Umbilical cord (tissue), 2 donors: ENCODE measurements at places on chromosomes 5 and 9.

- DNase-seq, result no peak
These were observed 104.9 kb downstream of the KLHL3 start for GRCh38 chr5:137630972-137631370.

DNA sequence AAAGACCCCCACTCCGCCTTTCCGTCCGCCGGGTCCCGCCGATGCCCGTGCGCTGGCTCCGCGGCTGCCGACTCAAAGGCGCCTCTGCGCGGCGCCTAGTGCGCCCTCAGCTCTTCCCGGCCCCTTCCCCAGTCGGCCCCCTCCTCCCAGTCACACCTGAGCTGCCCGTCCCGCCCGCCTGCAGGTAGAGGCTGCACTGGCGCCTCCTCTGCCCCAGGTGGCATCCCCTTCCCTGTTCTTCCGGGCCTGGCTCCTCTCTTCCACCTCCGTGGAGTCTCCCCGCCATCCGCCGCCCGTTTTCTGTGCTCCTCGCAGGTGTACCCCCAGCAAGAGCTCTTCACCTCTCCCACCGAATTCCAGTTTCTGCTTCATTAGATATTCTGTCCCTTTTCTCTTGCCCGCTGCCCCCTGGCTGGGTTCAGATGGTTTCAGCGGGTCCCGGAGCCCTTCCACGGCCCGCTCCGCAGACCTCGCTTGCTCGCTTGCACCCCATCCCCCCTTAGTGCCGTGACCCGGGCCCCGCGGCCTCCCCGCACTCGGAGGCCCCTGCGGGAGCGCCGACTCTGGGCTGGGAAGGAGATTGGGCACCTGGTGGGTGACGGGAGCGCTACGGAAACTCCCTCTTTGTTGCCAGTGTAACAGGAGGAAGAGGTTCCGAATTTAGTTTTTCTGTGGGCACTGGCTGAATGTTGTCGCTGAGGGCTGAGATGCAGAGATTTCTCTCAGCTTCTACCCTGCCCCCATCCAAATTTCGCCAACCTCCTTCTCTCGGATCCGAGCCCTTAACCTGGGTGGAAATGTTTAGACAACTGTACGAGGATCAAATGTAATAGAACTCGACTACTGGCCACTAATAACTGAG, 809 bp downstream of the SLC44A1 start:
- peak; percentile 55 for DNase-seq

GRCh38 chr5:37417347-37417746, 38.2 kb downstream of the WDR70 start:
- DNase-seq, result no peak

DNA sequence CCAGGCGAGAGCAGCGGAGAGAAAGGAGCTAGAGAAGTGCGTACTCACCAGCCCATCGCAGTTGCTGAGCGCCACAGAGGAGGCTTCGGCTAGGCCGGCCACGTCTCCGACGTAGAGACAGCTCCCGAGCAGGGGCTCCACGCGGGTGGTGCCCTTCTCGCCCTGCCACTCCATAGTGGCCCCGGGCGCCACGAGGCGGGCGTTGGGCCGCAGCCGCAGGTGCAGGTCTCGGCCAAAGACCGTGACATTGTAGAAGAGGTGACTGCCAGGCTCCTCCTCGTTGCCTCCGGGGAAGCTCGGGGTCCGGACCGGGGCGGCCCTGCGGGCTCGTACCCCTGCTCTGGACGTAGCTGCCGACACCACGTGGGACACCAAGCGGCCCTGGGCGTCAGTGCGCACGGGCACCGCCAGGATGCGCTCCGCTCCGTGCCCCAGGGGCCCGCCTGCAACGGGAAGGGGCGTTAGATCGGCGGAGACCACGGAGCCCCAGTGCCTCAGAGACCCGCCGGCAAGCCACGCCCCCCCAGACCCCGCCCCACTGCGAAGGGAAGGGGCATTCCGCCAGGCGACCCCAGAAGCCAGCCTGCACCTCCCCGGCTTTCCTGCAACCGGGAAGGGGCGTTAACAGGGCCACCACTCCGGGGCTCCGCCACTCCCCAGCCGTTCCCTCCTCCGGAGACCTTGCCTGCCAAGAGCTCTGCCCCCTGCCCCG, 1.4 kb downstream of the ADAMTS2 start:
- peak; percentile 46 for DNase-seq

DNA sequence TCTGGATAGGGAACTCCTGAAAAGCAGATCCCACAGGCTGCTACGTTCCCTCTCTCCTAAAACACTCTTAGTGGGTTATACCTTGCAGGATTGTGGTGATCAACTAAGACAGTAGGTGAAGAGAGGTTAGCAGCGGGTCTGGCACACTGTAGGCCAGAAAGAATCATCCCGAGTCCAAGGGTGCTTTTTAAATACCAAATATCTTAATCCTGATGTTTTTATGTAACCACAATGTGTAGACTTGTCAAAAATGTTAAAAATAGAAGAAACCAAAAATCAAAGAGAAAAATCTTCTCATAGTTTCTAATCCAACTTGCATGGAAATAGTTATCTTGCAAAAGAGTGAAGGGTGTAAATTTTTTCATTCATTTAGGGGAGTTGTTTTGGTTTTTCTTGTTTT, 52.3 kb upstream of the IFNK start:
- no peak for DNase-seq

DNA sequence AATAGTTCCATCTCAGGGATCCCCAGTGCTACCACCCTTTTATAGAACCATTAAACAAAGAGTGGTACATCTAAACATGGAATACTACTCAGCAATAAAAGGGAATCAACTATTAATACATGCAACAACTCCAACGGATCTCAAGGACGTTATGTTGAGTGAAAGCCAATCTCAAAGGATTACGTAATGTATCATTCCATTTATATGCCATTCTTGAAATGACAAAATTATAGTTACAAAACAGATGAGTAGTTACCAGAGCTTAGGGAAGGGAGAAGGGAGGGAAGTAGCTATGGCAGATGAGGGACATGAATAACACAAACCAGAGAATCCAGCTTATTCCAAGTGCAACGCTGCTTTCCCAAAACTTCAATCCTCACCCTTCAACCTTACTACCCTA, 69.5 kb downstream of the ACTL7B start:
- no peak for DNase-seq

DNA sequence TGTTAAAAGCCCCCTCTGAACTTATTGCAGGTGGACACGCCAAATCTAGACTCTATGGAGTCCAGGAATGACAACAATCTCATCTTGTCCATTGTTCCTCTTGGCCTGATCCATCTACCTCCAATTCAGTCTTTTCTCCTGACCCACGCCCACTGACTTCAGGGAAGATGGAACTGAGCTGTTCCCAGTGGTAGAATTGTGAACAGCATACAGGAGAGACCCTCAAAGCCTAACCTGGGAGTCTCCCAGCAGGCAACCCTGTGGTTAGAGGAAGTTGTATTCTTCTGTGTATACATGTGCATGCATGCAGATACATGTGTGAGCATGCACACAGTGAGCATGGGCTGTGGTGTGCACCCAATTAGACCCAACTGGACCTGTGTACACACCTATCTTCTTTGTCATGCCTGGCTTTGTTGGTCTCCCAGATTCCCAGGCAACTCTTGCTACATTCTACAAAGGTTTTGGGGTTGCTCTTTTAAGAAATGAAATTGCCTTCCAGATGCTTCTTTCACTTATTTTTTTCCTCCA, 286.0 kb downstream of the ZSWIM6 start:
- no peak for DNase-seq

DNA sequence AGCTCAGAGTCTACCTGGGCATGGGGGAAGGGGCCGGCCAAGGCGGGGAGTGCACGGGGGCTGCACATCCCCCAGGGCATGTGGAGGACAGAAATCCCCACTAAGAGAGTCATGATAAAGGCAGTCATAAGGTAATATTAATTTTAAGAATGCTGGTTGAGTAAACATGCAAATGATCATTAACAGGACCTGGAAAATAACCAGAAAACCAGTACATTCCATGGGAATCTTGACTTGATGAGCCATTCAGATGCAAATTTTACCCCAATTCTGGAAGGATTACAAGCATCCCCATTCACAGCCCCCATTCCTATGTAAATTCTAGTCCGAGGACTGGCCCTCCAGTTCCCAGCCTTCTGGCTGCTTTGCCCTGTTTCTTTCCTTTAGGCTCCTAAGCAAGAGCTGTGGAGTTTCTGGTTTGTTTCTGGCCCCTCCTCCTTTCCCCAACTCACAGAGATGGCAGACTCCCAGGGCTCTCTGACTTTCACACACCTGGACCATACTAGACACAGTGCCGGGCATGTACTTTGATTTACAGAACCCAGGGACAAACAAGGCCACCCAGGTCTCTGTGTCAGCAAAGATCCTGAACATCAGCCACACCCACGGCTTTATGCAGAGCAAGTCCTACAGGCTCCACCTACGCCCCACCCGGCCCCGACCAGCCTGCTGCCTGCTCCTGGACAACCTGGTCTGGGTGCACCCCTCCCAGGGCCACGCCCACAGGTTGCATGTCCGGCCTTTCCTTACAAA, 62.7 kb downstream of the SEMA4D start:
- DNase-seq, result peak; percentile 27

DNA sequence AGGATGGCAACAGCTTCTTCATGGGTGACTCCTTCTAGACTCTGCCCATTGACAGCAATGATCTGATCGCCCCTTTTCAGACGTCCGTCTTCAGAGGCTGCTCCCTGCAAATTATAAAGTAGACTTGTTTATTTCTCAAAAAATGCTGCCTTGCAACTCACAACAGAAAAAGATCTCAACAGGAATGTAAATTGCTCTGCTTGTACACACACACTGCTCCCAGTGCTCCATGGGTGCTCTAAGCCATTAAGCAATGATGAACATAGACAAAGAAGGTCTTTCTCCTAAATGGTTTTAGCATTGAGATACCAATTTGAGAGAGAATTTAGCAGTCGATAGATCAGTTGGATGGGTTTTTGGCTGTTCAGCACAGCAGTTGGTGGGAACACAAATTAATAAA, 172.5 kb downstream of the MPDZ start:
- no peak for DNase-seq

GRCh38 chr9:127905788-127906191, 6.4 kb upstream of the ST6GALNAC6 start:
- no peak for DNase-seq

DNA sequence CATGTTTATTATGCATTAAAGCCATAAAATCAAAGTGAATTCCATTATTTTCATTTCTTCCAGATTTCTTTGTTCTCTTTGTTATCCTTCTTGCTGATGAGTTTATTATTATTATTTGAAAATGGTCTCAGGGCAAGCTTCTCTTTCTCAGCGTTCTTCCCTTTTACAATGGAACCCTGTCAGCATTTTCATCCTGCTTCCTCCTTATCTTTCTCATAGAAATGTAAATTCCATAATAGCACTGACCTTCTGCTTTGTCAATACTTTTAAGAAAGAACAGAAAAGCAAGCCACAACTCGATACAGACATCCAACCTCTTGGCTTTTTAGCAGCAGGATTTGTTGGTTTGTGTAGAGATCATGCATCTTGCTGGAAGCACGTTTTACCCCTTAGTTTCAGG, 114.0 kb upstream of the BASP1 start:
- no peak for DNase-seq

- DNase-seq, result peak; percentile 65
These were observed 138.8 kb downstream of the GRIA1 start for GRCh38 chr5:153629027-153629895.

- no peak for DNase-seq
These were observed 758.7 kb downstream of the CDH18 start for GRCh38 chr5:19229179-19229835.

- DNase-seq, result no peak
These were observed 2122.2 kb downstream of the MAT2B start for GRCh38 chr5:165627548-165628170.

DNA sequence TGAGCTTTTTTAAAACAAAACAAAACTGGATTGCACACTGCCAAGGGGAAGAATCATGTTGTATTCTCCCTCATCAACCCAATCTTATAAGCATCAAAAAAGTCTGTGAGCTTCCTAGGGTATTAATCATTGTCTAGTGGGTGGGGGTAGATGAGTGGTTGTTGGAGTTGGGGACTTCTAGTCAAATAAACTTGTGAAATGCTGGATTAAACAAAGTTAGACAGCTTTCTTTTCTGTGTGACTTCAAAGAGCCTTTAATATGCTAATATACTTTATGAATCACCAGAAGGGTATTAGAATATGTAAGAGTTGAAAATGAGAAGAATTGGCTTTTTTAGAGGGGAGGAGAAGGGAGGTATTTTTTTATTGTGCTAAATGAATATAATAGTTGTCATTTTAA, 87.7 kb downstream of the GALNT10 start:
- DNase-seq, result no peak

DNA sequence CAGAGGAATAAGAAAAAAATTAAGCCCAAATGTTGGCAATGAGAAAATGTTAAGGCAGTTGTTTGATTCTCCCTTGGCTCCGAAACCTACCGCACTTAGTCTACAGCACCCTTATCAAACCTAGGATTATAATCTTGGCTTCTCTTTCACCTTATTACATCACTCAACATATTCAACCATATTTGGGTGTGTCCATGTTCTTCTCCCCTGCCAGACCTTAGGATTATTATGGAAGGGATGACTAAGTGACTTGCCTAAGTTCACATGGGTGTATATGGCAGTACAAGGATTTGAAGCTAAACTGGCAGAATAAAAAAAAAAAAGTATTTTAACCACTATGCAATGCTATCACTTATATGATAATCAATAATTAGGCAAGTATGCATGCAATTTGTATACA, 76.4 kb downstream of the PLK2 start:
- DNase-seq, result peak; percentile 35

DNA sequence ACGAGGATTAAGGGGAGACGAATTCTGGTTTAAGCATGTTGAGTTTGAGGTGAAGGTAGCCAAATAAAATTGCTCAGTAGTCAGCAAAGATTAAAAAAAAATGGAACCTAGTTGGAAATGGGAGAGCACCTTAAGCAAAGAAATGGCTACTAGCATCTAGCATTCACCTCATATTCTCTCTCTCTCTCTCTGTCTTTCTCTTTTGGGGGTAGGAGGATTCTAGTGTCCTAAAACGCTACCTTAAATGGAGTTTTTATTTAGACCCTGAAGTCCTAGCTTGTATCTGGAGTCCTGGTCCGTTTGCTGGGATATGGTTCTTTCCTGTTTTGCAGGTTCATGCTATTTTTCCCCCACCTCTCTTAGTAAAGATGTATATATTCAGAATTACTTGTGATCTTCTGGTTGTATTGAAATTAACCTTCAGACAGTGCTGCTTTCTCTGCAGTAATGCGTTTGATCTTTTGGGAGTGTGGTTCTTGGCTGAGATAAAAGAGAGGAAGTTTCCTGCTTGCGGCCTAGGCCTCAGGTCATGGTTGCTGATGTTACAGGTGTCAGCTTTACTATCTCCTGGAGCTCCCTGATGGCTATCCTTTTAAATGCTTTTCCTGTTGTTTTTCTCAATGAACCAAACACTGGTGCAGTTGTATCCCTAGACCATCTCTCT, 8.0 kb downstream of the TGFBR1 start:
- no peak for DNase-seq
